ENCODE measurements at places on chromosomes 3 and 15. TPM values are rescaled to one million over a fixed set of nuclear protein-coding genes. Genes with fewer than 3 reads are reported as not detected.

DNA sequence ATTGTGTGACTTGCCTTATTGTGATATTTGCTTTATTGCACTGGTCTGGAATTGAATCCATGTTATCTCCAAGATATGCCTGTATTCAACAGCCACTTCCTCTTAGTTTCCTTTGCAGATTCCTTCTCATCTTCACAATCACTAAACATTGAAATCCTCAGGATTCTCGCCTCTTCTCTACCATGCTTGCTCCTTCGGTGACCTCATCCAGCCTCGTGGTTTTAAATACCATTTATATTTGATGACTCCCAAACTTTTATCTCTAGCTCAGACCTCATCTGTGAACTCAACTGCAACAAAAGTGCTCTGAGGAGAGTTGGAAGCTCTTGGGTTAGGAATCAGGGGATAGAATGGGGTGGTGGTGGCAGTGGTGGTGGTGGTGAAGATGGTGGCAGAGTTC, 19.9 kb downstream of the POLR2M start:
- H3K4me3 ChIP-seq = no peak overlapping the region
- no peaks in the 10 kb centered on the region for H3K27me3 ChIP-seq
- DNase-seq = no peak
- peaks cover 17% of the 10 kb centered on the region for H3K4me1 ChIP-seq
- H3K27ac ChIP-seq = peak overlapping the region; percentile 50
- H3K36me3 ChIP-seq = no peaks in the 10 kb centered on the region

GRCh38 chr15:39194106-39194830, 386.6 kb upstream of the THBS1 start:
- DNase-seq = no peak
- H3K27me3 ChIP-seq = no peaks in the 10 kb centered on the region
- H3K4me3 ChIP-seq = no peak overlapping the region
- H3K4me1 ChIP-seq = peaks cover 95% of the 10 kb centered on the region
- H3K36me3 ChIP-seq = no peaks in the 10 kb centered on the region

GRCh38 chr3:119258915-119259314, 18.2 kb upstream of the B4GALT4 start:
- no peaks in the 10 kb centered on the region for H3K27me3 ChIP-seq
- no peak for DNase-seq
- no peak overlapping the region for H3K27ac ChIP-seq
- peaks cover 12% of the 10 kb centered on the region for H3K4me1 ChIP-seq

GRCh38 chr3:102053375-102053989, 204.2 kb downstream of the NFKBIZ start:
- H3K36me3 ChIP-seq = no peaks in the 10 kb centered on the region
- H3K27me3 ChIP-seq = no peaks in the 10 kb centered on the region
- peak overlapping the region; percentile 64 for H3K27ac ChIP-seq

DNA sequence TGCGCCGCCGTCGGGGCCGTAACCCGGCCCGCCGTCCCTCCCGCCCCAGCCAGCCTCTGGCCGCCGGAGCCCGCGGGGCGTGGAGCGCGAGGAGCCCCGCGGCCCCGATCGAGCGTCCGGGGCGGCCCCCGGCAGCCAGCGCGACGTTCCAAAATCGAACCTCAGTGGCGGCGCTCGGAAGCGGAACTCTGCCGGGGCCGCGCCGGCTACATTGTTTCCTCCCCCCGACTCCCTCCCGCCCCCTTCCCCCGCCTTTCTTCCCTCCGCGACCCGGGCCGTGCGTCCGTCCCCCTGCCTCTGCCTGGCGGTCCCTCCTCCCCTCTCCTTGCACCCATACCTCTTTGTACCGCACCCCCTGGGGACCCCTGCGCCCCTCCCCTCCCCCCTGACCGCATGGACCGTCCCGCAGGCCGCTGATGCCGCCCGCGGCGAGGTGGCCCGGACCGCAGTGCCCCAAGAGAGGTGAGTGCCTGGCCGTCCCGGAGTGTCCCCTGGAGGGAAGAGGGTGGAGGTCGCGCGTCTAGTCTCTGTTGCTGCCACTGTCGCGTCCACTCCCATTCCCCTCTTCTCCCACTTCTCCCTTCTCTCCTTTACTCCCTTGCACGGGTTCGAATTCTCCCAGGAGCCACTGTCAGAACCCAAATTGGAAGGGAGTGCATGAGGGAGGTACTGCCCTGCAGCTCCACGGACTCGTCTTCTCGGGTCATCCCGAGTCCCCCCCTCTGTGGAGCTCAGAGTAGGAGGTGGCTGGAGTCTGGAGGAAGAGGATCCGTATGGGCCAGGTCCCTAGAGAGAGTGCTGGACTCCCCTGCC, 585 bp downstream of the CSK start:
- H3K36me3 ChIP-seq = peaks cover 2% of the 10 kb centered on the region
- H3K27ac ChIP-seq = peak overlapping the region; percentile 60
- DNase-seq = no peak
- peaks cover 55% of the 10 kb centered on the region for H3K4me1 ChIP-seq
- H3K27me3 ChIP-seq = no peaks in the 10 kb centered on the region

PCSK6 gene
- 3.5 TPM for polyA plus RNA-seq

All from keratinocyte (primary cell).